ENCODE measurements at places on chromosomes 7 and 10.
A peak's percentile ranks its signal among the peaks of the same experiment; 100 is the strongest.

- DNase-seq: no peak
Observed at GRCh38 chr7:108129018-108129965, 869 bp downstream of the LAMB4 start.

- DNase-seq: no peak
Observed at GRCh38 chr10:77510294-77510693, 127.3 kb downstream of the KCNMA1 start.

- DNase-seq: no peak
Observed at GRCh38 chr7:77858278-77858677, 59.7 kb downstream of the PHTF2 start.

DNA sequence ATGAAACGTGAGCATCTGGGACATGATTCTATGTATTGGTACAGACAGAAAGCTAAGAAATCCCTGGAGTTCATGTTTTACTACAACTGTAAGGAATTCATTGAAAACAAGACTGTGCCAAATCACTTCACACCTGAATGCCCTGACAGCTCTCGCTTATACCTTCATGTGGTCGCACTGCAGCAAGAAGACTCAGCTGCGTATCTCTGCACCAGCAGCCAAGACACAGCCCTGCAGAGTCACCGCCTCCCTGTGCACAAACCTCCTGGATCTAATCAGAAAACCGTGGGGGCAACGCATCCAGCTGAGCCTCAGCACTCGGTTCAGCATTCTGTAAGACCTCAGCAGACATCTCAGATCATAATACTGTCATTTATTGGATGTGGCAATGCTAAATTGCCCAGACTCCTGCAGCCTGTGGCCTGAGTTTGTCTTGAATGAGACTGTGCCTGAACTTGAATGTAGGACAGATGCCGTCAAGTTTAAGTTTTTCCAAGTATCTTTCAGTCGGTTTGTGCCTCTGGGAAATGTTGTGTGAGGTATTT, 41.5 kb upstream of the PRSS58 start:
- no peak for DNase-seq

DNA sequence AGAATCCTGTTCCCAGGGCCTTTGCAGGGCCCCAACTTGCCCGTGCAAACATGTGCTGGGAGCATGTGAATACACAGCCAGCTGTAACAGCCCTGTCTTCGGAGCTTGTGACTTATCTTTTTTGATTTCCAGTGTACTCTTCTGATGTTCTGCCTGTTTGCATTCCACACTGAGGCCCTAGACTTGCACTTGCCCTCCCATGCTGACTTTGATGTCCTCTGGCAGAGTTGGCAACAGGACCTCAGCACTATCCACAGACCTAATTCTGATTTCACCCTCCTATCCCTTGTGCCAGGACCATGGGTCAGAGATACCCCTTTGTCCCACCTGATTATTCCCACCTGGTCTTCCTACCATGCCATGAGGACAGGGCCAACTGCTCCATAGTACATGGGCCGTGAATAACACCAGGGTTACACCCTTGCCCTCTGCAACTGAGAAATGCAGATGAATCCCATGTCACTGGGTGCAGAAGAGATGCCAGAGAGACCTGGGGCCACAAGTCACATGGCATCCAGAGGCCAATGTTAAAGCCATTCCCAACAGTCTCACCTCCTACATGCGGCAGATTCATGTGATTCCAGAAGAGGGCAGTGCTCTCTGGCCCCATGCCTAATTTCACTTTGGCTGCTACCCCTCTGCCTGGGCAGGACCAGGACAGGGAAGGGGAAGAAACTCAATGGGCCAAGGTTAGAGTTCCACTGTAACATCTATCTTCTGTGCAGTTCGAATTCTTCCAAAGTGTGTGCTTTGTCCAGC, 43.0 kb downstream of the SCRN1 start:
- DNase-seq: no peak

DNA sequence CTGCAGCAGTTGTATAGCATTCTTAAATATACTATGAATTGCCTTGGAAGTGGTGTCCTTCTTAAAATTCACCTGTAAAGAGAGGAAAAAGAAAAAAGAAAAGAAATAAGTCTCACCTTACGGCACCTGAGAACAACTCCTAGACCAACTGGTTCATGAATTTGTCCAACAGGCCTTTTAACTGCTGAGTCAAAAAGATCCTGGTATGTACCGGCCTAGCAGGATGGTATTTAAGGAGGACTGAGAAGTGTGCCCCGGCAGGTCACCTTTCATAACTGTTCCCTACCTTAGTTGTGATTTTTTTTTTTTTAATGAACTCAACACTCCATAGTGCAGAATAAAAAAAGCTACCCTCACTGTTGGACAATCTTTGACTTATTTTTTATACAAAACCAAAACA, 25.8 kb downstream of the STN1 start:
- DNase-seq: no peak

DNA sequence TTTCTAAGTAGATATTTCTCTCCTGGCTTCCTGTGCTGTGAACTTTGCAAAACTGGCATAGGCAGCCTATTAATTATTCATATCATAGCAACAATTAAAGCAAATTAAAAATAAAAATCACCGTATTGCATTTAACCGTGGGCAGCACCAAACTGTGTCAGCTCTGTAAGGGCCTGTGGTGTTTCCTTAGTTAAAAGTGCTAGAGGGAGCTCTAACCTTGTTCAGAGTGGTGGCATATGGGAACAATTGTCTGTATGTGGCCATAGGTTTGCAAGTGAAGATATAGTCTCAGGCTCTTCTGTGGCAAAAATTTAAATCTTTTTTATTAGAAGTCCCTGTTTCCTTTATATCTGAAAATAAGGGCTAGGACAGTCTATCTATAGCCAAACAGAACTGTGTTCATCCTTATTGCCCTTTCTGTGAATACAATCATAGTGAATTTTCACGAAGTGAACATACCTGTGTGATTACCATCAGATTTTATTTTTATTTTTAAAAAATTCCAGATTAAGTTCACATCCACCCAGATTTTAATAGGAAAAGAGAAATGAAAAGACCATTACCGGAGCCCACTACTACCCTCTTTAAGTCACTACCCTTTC, 92.6 kb downstream of the POLL start:
- no peak for DNase-seq

GRCh38 chr7:92768501-92769393, 67.6 kb downstream of the CDK6 start:
- peak; percentile 21 for DNase-seq

DNA sequence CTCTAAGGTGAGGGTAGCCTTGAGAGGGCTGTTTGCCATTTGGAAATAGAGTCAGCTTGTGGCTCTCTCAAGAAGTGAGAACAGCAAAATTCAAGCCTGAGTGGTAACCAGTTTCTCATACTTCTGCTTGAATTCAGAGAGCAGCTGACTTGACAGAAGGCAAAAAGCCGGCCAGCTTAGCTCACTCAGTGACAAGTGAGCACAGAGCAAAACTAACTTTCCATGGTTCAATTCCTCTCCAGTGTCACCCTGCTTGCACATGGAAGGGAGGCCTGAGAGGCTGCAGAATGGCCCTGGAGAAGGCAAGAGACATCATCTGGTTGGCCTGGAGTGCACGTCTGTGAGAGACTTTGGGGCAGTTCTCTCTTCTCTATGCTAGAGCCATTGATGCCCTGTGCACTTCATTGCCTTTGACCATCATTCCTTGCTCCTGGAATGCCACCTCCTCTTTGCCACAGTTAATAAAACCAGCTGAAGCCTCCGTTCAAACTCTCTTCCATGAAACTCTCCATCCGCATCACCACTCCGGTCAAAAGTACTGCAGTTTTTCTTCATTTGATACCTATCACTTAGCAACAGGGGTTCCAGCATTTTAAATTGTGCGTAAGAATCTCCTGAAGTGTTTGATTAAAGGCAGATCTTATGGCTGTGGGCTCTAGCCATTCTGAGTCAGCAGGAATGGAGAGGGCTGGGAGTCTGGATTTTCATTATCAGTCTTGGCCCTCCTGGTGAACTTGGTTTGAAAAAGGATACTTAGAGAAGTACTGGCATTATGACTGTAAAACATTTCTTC, 69.8 kb upstream of the PIK3CG start:
- no peak for DNase-seq

DNA sequence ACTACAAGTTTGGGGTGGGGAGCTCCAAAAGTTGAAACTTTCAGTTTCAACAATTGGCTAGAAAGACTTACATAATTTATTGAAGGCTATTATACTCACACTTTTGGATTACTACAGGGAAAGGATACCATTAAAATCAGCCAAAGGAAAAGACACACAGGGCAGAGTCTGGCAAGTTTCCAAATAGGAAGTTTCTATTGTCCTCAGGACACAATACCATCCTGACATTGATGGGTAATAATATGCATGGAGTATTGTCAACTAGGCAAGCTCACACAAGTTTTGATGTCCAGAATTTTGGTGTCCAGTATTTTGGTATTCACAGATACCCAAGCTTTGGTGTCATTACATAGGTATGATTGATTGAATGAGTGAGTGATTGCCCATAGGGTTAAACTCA, 872.6 kb upstream of the SORCS1 start:
- no peak for DNase-seq

DNA sequence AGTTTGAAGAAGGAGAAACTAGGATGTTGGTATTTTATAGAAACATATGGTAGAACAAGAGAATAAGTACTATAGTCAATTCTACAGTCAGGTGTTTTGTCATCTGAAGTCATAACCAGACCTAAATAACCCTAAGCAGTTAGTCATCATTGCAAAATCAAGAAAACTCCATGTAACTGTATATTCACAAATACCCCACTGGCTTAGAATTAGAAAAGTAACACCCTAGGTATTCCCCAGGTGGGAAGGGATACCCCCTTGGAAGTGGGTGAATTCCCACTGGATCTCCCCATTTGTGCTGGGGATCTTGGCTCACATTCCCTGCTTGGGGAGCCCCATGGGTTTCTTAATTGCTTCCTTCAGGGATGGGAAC, 45.9 kb upstream of the ITGB8 start:
- no peak for DNase-seq

- no peak for DNase-seq
Observed at GRCh38 chr10:5710859-5711258, 26.2 kb downstream of the TASOR2 start.

GRCh38 chr10:95221124-95221523, 27.1 kb downstream of the ACSM6 start:
- DNase-seq: no peak

DNA sequence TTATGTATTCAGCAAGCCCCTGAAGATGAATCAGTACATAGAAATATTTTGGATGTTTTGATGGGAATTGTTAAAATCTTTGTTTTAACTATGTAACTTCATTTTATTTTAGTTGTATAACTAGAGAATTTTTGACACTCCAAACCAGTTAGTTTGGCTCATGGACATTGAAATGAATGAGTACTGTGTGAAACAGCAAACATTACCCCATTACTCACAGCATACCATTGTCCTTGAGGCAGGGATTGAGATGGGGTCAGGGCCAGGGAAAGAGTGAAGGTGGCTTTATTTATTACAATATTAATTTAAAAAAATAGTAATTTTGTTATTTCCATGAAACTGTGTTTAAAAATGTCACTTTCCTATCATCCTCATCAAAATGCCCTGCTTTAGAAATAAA, 4.8 kb upstream of the BMPER start:
- no peak for DNase-seq

DNA sequence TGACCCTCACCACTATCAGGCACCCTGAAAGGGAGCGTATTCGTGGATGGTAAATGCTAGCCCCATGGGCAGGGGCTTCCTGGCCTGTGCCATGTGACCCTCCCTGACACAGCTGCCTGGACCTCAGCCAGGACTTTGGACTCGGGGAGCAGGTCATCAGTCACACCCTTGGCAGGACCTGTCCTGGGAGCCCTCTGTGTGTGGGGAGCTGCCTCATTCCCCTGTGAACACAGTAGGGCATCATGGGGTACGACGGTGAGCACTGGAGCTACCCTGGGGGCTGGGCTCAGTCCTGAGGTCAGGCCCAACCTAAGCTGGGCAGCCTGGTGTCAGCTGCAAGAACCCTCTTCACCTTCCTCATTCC, 129.3 kb upstream of the FAM20C start:
- no peak for DNase-seq

DNA sequence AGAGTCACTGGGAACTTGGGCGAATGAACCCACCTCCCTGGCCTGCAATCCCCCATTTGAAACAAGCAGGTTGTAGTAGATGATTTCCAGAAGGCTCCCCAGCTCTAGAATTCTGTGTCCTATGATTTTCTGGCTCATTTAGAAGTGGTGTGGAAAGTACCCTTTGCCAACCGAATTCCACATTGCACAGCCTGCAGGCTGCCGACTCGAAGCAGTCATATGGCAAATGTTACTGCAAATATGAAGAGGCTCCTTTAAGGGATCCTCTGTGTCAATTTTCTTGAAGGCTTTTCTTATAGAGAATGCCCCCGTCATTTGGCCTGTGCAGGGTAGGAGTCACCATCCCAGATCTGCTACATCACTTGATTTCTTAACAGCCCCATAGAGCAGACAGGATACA, 5.6 kb downstream of the PODXL start:
- no peak for DNase-seq

DNA sequence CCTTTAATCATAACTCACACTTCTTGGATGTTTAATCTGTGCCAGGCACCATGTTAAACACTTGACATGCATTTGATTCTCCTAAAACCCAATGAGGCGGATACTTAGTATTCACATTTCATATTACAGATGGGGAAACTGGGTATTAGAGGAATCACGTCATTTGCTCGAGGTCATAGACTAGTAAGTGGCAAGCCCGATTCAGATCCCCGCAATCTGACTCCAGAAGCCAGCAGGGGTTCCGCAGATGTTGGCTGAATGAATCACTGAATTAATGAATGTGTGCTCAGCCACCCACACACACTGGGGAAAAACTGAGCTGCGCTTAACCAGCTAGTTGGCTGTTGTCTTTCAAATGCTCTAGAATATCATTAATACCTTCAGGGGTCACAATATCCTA, 22.5 kb upstream of the ENO4 start:
- DNase-seq: no peak

- no peak for DNase-seq
Observed at GRCh38 chr7:11256501-11256900, 282.8 kb downstream of the PHF14 start.

- DNase-seq: no peak
Observed at GRCh38 chr7:69193061-69193460, 405.2 kb upstream of the AUTS2 start.

DNA sequence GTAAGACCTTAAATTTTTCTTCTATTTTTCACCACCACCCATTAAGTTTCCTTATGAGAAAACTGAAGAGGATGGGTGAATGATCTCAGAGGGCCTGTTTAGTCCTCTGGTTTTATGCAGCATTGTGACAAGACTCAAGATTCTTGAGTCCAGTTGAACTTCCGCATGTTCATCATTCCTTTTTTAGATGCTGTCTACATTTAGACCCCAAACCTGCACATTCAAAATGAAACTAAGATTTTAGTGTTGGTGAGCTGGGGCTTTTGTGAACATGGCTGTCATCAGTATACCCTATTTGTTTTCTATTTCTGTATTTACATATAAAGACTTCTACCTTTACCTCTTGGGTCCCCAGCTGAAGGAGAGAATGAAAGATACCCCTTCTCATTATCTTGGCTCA, 31.1 kb downstream of the NET1 start:
- DNase-seq: no peak

- DNase-seq: no peak
Observed at GRCh38 chr10:2772816-2773631, 294.3 kb upstream of the PFKP start.

- DNase-seq: no peak
Observed at GRCh38 chr10:61024856-61025201, 80.8 kb upstream of the RHOBTB1 start.

- no peak for DNase-seq
Observed at GRCh38 chr7:27113991-27114769, 11.7 kb upstream of the HOXA2 start.

Measured in activated CD4-positive, alpha-beta T cell treated with anti-CD3 and anti-CD28 coated beads for 24 hours (primary cell).